ENCODE measurements at places on chromosomes 6 and 20. TPM values are rescaled to one million over a fixed set of nuclear protein-coding genes. Genes with fewer than 3 reads are reported as not detected.
A peak's percentile ranks its signal among the peaks of the same experiment; 100 is the strongest.

DNA sequence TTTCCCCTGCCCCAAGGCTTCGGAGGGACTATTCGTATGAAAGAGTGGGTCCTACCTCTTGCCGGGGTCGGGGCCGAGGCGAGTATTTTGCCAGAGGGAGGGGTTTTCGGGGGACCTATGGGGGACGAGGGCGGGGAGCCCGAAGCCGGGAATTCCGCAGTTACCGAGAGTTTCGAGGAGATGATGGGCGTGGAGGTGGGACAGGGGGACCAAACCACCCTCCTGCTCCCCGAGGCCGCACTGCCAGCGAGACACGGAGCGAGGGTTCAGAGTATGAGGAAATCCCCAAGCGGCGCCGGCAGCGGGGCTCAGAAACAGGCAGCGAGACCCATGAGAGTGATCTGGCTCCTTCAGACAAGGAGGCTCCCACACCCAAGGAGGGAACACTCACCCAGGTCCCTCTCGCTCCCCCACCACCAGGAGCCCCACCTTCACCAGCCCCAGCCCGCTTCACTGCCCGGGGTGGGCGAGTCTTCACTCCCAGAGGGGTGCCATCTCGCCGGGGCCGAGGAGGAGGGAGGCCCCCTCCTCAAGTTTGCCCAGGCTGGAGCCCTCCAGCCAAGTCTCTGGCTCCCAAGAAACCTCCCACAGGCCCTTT lies 11.3 kb downstream of the PRRC2A start:
- no peak for DNase-seq

GRCh38 chr6:27177485-27178406 lies 69.8 kb upstream of the PRSS16 start:
- peak; percentile 86 for DNase-seq

DNA sequence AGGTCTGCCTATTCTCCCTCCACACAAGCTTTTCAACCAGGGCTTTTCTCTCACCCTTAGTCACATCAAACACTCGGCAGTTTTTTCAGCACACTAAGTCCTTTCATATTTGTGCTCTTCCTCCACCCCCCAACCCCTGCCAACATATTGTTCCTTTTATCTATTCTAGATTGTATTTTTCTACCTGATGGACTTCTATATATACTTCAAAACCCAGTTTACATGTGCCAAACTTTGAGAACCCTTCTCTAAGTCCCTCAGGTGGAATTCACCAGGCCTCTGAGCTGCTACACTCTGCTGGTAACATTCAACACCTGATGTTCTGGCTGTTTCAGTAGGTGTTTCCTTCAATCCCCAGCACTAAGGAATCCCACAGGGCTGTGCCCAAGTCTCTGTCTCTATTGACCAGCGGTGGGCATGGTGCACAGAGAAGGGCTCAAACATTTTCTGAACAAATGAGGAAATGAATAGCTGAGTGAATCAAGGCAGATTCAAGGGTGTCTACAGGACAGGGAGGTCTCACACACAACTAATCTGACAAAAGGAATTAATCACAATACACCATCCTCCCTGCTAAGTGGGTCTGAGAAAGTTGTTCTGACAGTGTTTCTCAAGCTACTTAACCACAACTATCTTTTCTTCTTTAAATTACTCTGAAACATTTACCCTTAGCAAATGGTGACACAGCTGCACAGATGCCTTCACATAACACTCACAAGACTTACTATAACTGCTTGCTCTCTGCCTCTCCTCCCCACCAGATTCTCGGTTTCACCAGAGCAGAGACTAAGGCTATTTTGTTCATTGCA lies 166.5 kb downstream of the TSHZ2 start:
- DNase-seq = no peak

- DNase-seq = no peak
Observed at GRCh38 chr6:113447088-113447831, 409.9 kb upstream of the MARCKS start.

Gene ROS1
- polyA plus RNA-seq = not detected

GRCh38 chr6:39938773-39939654 lies 4.8 kb upstream of the MOCS1 start:
- no peak for DNase-seq

Gene SYNDIG1
- 0.53 TPM for polyA plus RNA-seq

Gene TMX4
- 8.0 TPM for polyA plus RNA-seq

GRCh38 chr20:31538326-31538725 lies 24.1 kb downstream of the HM13 start:
- DNase-seq = no peak

GRCh38 chr6:17705778-17706579 lies 746 bp downstream of the NUP153 start:
- peak; percentile 65 for DNase-seq

DNA sequence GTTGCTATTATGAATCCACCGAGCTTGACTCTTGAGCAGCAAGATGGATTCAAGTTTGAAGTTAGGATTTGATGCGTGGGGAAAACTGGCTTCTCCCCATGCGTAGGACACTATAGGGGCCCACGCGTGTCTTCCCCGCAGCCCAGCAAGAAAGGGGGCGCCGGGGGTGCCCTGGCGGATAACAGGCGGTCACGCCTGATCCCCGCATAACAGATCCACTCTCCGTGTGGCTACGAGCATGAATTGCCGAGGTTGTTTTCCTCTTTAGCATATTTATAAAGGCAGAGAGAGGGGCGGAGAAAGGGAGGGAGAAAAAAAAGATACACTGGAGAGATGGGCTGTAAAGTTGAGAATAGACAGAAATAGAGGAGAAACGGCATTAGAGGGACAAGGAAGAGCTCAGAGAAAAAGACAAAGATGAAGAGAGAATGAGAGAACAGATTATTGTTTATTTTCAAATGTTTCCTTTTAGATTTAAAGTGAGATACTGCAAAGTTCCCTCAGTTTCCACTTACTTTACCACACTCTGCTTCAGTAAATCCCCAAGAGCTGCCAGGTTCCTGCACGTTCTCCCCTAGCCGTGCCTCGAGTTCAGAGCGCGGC lies 32.0 kb downstream of the TFAP2A start:
- no peak for DNase-seq

DNA sequence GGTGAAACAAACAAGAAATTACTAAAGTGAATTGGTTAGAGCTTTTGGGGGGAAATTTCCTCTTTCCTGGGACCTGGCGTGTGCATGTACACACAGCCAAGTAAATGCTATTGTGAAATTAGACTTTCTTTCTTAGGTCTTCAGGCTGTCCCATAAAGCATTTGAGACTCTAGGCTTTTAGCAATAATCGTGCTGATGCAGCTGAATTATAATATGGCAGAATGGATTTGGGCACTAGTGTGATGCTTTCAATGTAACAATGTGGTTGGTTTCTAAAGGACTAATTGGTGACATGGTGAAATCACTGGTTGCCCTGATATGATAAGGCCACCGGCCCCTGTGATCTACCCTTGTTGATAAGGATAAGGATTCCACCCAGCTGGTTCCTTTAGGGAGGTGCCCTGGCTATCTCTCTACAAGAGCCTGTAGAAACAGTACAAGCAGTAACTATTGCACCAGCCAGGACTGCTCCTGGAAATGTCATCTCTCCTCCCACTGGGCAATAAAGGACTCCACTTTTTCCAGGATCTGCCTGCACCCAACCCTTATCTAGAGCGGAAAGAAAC lies 164.1 kb downstream of the TFAP2A start:
- no peak for DNase-seq

DNA sequence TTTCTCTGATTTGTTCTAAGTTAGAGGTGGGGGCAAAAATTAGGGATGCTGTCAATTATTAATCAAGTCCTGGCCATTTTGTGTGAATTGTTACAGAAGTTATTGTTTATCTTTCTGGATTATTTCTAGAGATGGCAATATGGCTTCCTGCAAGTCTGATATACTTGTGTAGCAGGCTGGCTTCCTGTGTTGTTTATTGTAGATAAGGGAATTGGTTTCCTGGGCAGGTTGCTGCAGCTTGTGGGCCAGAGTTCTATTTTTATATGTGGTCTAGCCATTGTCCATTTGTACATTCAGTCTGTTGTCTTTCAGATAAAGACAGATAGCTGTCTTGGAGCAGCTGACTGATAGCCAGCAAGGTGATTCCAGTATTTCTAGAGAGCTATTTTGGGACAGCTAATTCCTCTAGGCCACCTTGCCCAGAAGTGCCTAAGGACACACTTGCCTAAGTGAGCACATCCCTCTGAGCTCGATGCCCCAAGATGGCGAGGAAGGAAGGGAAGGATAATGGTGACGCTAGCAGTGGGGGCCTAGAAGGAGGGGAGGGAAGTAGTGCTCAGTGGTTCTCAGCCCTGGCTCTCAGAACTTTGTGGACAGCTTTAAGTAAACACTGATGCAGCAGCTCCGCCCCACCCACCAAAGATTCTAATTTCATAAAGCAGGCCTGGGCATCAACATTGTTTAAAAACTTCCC lies 25.5 kb downstream of the DDO start:
- DNase-seq = peak; percentile 29

- DNase-seq = no peak
Observed at GRCh38 chr6:166419717-166420116, 37.0 kb upstream of the MPC1 start.

DNA sequence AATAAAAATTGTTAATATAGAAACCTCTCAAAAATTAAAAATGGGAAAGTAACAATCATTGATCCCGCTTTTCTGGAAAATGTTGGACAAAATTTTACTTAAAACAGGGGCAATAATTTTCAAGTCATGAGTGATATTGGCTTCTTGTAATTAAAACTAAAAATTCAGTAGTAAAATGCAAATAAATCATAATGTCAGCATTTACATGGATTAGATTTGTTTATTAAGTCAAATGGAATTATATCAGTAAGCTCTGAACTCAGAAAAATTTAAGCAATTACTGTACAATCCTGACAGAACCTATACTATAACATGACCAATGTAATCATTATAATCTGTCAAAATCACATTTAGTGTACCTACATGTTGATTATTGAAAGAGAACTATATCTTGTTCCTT lies 39.9 kb upstream of the NKX2-4 start:
- no peak for DNase-seq

GRCh38 chr6:50843842-50844241 lies 25.2 kb downstream of the TFAP2B start:
- DNase-seq = no peak

- DNase-seq = no peak
Observed at GRCh38 chr6:87909849-87910248, 137.8 kb upstream of the SPACA1 start.

Gene C6orf58
- polyA plus RNA-seq = 3.5 TPM

GRCh38 chr6:151627689-151628444 lies 134.1 kb downstream of the CCDC170 start:
- DNase-seq = peak; percentile 46

Gene MDFI
- polyA plus RNA-seq = 3.7 TPM

Gene REM1
- polyA plus RNA-seq = 1.1 TPM

DNA sequence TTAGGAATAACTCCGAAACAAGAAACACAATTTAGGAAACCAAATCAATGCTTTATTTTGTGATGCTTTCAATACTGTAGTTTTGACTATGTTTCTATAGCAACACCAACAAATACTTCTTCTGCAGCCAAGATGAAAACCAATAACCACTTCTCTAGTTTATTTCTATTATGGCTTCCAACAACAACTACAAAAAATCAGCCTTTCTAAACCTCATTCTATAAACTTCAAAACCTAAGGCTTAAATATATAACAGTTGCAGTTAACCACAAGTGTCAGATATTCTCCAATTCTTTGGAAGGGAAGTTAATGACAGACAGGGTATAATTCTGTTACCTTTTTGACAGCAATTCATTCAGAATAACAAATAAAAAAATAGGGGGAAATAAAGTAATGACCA lies 80.9 kb downstream of the EPB41L2 start:
- no peak for DNase-seq

GRCh38 chr20:16241911-16242310 lies 331.3 kb downstream of the KIF16B start:
- no peak for DNase-seq

DNA sequence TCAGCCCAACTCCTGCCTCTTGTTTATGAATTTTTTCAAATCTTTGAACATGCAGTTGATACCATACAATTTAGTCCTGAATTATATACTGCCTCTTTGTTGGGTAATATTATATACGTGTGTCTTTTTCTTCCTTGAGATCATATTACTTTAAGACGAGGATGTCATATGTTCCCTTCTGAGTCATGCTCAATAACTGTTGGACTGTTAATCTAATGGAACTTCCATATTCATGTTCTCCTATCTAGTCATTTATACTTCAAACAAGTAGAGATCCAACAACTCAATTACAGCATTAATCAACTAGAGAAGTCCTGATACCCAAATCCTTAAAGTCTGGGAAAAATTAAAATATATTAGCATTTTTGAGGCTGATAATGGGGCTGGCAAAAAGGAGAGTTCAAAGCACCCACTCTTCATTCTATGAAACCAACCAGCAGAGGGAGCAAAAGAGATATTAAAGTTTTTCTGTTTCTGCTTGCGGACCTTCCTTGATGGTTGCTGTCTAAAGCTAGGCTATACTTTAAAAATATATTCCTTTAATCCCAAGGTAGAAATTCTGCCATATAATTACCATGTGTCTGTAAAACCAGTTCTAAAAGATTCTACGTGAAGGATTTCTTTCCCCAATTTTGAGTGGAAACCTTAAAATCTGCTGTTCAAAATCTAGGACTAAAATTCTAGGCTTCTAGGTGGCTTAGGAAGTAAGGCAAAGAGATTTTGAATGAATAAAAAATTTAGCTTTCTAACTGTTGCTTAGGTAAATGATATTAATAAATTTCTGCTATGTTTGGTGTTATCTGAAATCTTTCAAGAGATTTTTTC lies 498.9 kb downstream of the BCKDHB start:
- DNase-seq = peak; percentile 65

DNA sequence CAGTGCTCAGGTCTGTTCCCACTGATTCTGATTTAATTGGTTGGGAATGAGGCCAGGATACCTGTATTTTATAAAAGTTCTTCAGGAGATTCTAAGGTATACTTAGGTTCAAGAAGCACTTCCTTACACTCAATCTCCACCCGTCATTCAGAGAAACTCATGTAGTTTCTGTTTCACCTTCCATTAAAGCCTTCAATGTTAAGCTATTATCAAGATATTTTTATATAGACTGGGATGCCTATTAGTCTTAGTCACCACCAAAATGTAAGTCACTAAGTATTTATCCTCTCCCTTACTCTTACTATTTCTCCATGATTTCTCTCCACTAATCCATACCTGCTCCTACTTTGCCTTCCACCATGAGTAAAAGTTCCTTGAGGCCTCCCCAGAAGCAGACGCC lies 38.1 kb upstream of the GCLC start:
- no peak for DNase-seq
